Activated T-cell treated with anti-CD3 and anti-CD28 coated beads, Interleukin-2, amount 50 U/mL, for 48 hours (primary cell): ENCODE measurements at places on chromosomes 1 and 21.

- DNase-seq: peak; percentile 48
Observed at GRCh38 chr1:109161858-109162606, 48.1 kb downstream of the ELAPOR1 start.

GRCh38 chr21:38269576-38269936, 12.8 kb downstream of the KCNJ15 start:
- no peak for DNase-seq

GRCh38 chr1:194598098-194598497, 1411.7 kb upstream of the B3GALT2 start:
- no peak for DNase-seq

- DNase-seq: no peak
Observed at GRCh38 chr1:11704194-11704529, 12.7 kb downstream of the DRAXIN start.

- DNase-seq: no peak
Observed at GRCh38 chr21:38857152-38857825, 51.6 kb downstream of the ETS2 start.

DNA sequence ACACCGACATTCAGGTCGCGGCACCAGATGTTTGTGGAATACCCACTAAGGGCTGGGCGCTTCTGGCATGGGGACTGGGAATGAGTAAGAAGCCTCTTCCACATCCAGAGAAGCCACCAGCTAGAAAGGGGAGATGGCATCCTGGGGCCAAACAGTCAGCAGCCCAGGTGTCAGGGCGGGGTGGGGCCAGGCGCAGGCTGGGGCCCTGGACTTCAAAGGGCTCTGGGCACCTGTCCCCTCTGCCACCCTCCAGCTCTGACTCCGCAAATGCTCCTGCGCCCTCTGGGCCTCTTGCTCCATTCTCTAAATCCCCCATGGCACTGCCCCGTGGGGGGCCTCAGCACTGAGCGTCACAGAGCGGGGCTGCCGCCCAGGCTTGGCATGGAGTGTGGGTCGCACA, 70.4 kb downstream of the MEGF6 start:
- DNase-seq: no peak

DNA sequence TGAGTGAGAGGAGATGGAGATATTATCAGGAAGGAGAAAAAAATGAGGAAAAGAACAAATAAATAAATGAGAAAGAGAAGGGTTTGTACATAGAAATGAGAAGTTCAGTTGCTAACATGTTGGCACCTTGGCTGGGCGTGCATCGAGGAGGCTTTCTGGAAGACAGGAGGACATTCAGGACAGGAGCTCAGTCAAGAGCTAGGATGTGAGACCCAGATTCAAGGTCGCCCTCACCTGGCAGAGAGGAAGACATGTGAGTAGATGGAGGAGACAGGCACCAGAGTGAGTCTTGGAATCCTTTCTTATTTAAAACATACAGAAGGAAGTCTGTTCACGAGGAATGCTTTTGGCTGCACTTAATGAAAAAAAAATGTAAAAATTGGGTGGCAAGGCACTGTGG, 640.9 kb downstream of the NPHP4 start:
- no peak for DNase-seq

DNA sequence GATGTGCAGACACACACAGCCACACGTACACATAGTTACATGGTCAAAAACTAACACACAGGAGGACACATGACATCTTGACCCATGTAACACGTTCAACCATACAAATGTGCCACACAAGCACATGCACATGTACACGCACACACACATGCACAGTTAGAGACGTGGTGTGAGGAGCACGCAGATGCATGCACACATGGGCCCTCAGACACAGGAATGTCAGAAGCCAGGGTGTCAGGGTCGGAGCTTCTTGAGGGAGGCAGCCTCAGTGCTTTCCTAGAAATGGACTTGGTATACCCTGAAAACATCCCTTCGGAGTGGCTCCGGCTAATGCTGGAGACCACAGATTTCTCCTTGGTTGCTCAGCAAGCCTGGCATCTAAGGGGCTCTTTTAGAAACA, 114.3 kb downstream of the DMRTB1 start:
- DNase-seq: peak; percentile 7

DNA sequence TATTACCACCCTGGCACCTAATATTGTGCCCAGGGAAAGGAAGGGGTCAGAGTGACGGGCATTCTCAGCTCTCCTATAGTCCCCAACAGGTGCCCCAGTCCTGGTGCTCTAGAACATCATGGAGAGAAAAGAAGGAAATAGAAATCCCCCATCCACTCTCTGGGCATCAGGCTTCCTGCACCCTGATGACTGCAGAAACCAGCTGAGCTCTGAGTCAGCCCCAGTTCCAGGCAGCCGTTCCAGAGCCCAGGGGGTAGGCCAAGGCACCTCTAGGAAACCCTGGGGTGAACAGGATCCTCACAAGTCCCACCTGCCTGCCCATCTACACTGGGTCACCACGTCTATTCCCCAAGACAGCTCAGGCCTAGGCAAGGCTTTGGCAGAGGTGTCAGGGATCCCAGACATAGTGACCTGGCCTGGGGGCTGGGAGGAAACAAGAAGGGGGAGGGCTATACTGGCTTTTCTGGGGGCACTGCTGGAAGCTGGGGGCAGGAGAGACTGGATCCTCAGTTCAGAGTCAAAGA, 709 bp downstream of the NECTIN4 start:
- DNase-seq: no peak

DNA sequence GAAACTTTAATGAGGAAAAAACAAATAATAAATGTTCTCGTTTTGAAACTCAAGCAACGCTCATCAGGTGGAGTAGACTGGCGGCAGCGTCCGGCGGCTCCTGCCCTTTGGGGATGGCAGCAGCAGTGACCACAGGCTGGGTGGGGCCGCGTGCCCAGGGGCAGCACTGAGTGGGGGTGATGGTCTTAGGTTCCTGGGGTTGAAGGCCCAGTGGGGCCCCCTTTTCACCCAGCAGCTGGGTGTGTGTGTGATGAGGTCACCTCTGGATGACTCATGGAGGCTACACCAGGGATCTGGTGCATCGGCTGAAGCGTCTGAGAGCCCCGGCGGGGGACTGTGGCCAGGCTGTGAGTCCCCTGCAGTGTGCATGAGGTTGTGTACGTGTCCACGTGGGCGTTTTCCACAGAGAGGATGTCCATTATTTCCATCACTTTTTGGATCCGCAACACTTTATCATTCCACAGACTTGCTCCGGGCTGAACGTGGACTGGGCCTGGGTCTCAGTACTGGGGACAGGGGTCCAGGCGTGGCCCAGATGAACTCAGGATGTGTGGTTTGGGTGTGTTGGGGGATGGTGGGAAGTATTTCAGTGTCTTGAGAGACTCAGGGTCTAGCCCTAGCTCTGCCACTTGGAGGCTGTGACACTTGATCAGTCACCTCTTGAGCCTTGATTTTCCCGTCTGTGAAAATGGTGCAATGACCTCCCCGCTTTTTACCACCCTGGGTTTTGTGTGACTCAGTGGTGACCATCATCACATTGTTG, 25.6 kb downstream of the LDLRAP1 start:
- DNase-seq: peak; percentile 49

GRCh38 chr1:212514782-212515181, 82.1 kb downstream of the NENF start:
- DNase-seq: no peak

DNA sequence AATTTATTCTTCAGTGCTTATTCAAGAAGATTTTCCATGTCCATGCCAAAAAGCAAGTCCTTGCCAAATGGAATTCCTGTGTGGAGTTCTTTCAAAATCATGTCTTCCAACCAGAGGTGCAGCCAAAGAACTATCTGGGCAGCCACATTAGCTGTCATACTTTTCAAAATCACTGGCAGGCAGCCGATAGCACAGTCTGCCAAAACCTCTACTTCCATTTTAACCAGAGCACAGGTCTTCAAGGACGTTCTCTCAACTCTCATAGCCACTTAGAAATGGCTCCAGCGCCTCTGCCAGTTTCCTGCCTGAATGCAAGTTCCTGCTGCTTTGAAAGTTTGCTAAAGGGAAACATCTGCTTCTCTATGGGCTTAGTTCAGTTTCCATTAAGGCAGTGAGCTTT, 975.7 kb upstream of the ADGRL4 start:
- DNase-seq: no peak

- peak; percentile 41 for DNase-seq
Observed at GRCh38 chr1:181485287-181486097, 2.2 kb downstream of the CACNA1E start.

GRCh38 chr21:25974964-25975363, 195.6 kb downstream of the APP start:
- DNase-seq: no peak

GRCh38 chr1:237873487-237874211, 17.1 kb downstream of the ZP4 start:
- DNase-seq: no peak

DNA sequence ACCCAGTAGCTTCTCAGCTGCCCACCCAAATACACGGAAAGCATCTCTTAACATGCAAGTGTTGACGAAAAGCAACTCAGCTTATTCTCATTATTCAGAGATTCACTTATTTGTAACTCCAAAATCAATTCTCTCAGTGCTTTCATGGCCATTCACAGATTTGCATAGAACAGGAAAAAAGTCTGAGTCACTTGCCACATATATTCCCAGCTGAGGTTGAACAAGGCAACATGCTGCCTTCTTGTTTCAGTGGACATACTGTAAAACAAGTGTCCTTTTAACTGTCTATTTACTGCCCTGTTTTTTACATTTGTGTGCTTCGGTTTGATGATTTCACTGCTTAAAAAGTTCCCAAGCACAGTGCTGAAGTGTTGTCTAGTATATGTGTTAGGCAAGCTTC, 273.0 kb downstream of the LTN1 start:
- no peak for DNase-seq

DNA sequence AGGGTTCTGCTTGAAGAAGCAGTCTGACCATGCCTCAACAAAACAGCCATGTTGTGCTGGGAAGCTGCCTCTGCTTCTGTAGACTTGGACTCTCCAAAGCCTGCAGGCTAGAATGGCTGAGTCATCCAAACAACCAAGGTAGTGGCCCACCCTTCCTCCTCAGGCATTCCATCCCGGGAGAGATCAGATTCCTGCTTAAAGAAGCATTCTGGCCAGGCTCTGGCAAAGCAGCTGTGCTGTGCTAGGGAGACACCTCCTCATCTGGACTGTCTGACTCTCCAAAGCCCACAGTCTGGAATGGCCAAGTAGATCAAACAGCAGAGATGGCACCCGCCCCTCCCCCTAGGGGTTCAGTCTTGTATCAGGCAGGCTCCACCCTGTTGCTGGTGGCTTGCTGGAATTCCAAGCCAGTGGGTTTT, 38.3 kb upstream of the F3 start:
- DNase-seq: no peak

DNA sequence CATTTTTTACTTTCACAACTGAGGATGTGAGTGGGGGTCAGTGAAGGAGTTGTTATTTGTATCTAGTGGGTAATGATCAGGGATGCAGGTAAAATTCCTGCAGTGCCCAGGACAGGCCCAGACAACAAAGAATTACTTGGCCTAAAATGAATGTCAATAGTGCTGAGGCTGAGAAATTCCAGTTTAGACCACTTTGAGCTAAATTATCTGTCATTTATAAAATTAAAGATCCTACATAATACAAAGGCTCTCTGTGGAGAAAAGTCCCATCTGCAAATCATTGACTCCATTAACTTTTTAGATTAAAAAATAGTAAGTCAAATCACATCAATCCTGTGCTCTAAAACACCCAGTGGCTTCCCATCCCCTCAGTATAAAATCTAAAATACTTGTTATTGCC, 130.7 kb upstream of the COL11A1 start:
- no peak for DNase-seq

GRCh38 chr1:6041432-6042062, 4.1 kb upstream of the KCNAB2 start:
- peak; percentile 51 for DNase-seq

- DNase-seq: no peak
Observed at GRCh38 chr1:63466181-63466580, 56.8 kb downstream of the ITGB3BP start.

DNA sequence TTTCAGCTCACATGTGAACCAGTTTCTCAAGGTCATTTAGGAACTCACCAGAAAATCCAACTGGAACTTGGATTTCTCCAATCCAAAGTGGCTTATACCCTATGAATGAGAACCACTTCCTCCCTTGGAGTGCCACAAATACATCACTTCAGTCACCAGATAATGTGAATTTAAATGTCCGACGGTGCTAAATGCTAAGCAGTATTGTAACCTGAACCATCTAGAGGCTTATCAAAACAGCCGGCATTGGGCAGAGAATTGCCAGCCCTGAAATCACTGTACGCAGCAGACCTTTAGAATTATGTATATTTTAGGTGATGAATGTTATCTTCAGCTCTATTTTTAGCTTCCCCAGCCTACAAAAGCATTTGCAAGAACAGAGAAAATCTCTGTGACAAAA, 76.8 kb upstream of the COX20 start:
- no peak for DNase-seq

DNA sequence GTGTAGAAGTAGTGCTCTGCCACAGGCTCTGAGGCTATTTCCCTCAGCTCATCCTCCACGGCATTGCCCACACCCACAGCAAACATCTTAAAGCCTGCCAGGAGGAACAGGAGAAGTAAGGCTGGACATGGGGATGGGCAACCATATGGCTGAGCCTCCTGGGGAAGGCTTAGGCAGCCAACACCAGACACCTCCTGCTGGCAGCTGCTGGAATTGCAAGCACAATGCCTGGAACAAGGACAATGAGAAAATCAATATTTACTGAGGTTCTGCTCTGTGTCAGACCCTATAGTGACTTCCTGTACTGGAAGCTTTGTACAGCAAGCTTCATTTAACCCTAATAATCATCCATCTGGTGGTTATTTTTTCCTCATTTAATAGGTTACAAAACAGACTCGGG, 8.2 kb downstream of the MATN1 start:
- DNase-seq: peak; percentile 53

DNA sequence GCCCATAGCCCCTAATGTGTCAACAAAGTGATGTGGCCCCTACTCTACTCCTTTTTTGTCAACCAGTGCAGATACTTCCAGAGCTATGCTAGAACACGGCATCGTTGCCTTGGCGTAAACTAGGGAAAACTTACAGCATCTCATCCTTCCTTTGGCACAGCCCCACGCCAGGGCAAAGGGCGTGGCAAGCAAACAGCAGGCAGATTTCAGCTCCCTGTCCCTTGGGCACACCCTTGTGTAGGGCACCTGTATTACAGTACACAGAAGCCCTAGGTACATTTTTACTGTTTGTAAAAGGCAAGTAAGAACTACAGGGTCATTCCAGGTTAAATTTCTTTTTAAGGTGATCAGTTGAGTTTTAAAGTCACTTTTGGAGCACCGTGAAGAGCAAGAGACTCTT, 29.3 kb downstream of the PRDX6 start:
- DNase-seq: no peak

DNA sequence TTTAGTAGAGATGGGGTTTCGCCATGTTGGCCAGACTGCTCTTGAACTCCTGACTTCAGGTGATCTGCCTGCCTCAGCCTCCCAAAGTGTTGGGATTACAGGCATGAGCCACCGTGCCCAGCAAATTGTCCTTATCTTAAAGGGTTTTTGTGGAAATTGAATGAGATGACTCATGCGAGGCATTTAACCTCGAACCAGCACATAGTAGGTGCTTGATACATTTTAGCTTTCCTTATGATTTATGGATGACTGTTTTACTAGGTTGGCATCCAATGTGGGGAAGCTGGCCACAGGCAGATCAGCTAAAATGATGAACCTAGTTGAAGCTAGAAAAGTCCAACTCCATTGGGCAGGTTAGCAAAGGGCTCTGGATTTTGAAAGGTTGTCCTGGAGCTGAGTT, 1.4 kb upstream of the COL9A2 start:
- no peak for DNase-seq
